ENCODE measurements at places on chromosomes 4 and X.
A peak's percentile ranks its signal among the peaks of the same experiment; 100 is the strongest.

DNA sequence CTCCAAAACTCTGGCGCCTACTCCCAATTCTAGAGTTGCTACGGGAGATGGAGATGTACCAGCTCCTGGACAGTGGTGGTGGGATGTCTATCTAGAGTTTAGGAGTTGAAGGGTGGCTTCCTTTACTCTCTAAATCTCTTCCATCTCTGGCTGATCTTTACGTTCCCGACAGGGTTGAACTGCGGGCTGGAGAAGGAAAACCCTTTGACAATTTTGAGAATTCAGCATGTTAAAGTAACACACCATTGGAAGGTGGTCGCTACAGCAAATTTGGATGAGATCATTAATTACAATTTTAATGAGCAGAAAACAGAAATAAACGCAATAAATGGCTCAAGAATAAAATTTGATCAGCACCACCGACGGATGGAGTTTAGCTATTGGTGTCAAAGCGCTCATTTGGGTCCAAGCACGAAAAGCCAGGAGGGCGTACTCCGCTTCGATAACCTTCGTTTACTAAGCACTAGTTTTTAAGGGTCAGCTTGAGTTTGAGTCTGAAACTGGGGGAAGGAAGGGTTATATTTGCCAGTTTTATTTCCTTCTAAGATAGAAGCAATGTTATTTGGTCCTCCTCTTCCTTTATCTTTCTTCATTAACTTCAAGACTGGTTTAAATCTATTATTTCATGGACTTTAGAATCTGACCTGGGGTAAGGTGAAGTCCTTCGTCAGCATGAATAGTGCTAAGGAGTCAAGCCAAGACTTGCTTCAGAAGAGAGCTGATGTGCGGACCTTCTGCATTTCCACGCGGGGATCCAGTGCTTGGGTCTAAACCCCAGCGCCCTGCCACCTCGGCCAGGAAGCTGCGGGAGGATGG, 1.5 kb upstream of the NKX6-1 start:
- H3K4me1 ChIP-seq, result no peaks in the 10 kb centered on the region
- H3K4me3 ChIP-seq, result no peak overlapping the region
- no peak for DNase-seq
- peaks cover 56% of the 10 kb centered on the region for H3K27me3 ChIP-seq
- H3K27ac ChIP-seq, result no peak overlapping the region
- H3K36me3 ChIP-seq, result no peaks in the 10 kb centered on the region

DNA sequence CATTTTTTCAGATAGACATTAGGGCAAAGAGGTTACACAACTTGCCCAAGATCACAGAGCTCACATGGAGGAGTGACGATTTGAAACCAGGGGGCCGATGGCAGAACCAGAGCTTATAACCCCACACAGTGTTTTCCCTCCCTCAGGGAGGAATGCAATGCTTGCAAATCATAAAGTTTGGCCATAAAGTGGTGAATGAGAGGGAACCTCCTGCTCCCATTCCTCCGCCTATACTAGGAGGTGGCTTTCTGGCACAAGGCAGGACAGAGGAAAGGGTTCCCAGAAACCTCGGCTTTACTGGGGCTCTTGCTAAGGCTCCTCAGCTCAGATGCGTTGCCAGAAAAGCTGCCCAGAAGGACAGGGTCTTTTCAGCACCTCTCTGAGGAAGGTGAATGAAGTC, 19.3 kb downstream of the TMEM154 start:
- H3K36me3 ChIP-seq, result no peaks in the 10 kb centered on the region
- H3K4me3 ChIP-seq, result no peak overlapping the region
- H3K4me1 ChIP-seq, result no peaks in the 10 kb centered on the region

GRCh38 chrX:132961511-132961910, 3.1 kb upstream of the HS6ST2 start:
- peaks cover 5% of the 10 kb centered on the region for H3K27me3 ChIP-seq
- no peaks in the 10 kb centered on the region for H3K4me1 ChIP-seq
- no peak overlapping the region for H3K4me3 ChIP-seq
- H3K36me3 ChIP-seq, result no peaks in the 10 kb centered on the region

GRCh38 chr4:37646247-37646646, 39.9 kb downstream of the RELL1 start:
- no peaks in the 10 kb centered on the region for H3K36me3 ChIP-seq
- no peak overlapping the region for H3K27ac ChIP-seq
- H3K4me1 ChIP-seq, result peaks cover 5% of the 10 kb centered on the region
- no peak for DNase-seq

DNA sequence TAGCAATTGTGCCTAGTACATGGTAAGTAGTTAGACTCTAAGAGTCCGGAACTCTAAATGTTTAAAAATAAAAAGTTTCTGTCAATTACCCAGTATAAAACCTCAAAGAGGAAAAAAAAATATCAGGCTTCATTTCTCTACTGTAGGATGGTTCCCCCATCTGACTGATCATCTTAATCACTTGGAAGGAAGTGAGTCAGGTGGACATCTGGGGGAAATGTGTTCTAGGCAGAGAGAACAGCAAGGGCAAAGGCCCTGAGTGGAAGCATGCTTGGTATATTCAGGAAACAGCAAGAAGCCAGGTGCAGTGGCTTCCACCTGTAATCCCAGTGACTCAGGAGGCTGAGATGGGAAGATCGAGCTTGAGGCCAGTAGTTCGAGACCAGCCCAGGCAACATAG, 2.9 kb upstream of the EIF1AX start:
- no peaks in the 10 kb centered on the region for H3K36me3 ChIP-seq
- peak; percentile 63 for DNase-seq
- no peak overlapping the region for H3K4me3 ChIP-seq

- no peak overlapping the region for H3K4me3 ChIP-seq
- DNase-seq, result peak; percentile 29
- H3K4me1 ChIP-seq, result no peaks in the 10 kb centered on the region
- no peak overlapping the region for H3K27ac ChIP-seq
Measured at GRCh38 chr4:57442831-57443291, 332.7 kb upstream of the IGFBP7 start.

DNA sequence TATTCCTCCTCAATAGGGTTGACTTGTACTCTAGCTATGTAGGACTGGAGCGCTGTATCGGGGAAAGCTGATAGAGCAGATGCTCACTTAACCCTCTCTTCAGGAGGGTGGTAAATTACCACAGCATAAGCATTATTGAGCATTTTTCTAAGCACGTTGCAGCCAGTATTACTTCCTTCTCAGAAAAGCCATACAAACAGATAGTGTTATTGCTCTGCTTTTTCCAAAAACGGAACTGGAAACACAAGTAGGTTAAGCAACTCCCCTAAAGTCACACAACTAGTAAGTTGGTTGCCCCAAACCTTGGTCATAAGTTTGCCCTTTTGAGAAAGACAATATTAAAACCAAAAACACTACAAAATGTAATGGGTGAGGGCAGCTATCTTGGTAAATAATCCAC, 73.9 kb downstream of the REELD1 start:
- H3K27ac ChIP-seq, result no peak overlapping the region
- H3K36me3 ChIP-seq, result no peaks in the 10 kb centered on the region
- no peaks in the 10 kb centered on the region for H3K27me3 ChIP-seq
- no peaks in the 10 kb centered on the region for H3K4me1 ChIP-seq

- no peak overlapping the region for H3K27ac ChIP-seq
- no peaks in the 10 kb centered on the region for H3K27me3 ChIP-seq
- H3K4me1 ChIP-seq, result no peaks in the 10 kb centered on the region
Measured at GRCh38 chr4:1340861-1341260, 6.1 kb upstream of the UVSSA start.

DNA sequence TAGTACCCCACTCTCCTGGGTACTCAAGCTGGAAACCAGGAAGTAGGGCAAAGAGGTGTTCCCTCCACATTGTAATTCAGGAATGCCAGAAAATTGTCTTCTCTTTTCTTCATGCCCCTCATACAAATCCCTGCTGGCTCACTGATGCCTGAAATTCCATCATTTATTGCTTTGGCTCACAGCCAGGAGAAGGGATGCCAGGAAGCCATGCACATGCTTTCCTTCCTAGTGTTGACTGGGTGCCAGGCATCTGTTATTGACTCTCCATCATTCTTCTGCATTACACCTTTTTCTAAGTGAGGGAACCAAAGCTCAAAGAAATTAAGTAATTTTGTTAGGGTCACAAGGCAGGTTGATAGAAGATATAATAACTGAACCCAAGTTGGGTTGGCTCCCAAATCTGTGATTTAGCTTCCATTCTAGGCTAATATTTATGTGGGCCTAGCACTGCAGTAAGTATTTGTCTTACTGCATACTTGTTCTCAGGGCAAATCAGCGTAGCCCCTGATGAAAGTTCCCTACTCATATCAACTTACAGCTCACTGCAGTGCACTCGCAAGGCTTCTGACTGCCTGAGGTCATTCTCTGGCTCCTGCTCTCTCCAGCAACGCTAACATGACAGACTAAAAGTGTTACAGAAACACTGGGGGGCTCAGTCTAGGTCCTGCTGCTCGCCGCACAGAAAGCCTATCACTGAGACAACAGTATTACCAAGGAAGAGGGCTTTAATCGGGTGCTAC, 89.0 kb downstream of the TRAPPC11 start:
- DNase-seq, result no peak
- H3K4me3 ChIP-seq, result no peak overlapping the region
- no peaks in the 10 kb centered on the region for H3K4me1 ChIP-seq
- H3K27me3 ChIP-seq, result no peaks in the 10 kb centered on the region
- H3K36me3 ChIP-seq, result no peaks in the 10 kb centered on the region

DNA sequence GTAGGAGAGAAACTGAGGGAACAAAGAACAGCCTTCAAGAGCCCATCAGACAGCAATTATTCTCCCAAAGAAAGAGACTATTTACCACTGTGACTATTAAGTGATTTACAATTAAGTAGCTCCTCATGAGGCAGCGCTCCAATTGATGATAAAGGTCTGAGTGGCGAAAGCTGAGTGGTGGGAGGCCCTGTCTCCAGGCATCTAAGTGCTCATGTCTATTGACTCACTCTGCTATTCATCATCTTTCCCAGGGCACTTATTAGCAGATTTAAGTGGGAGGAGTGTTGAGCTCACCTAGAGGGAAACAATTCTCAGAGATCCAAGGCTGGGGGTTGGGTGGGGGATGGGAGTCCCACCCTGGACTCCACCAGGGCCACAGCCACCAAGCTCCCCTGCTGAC, 23.3 kb downstream of the AMER1 start:
- H3K27me3 ChIP-seq, result no peaks in the 10 kb centered on the region
- no peaks in the 10 kb centered on the region for H3K4me1 ChIP-seq
- no peak for DNase-seq

- DNase-seq, result peak; percentile 79
- no peaks in the 10 kb centered on the region for H3K36me3 ChIP-seq
- H3K4me3 ChIP-seq, result no peak overlapping the region
- no peaks in the 10 kb centered on the region for H3K4me1 ChIP-seq
- H3K27me3 ChIP-seq, result no peaks in the 10 kb centered on the region
Measured at GRCh38 chrX:10198254-10198653, 41.5 kb downstream of the CLCN4 start.

DNA sequence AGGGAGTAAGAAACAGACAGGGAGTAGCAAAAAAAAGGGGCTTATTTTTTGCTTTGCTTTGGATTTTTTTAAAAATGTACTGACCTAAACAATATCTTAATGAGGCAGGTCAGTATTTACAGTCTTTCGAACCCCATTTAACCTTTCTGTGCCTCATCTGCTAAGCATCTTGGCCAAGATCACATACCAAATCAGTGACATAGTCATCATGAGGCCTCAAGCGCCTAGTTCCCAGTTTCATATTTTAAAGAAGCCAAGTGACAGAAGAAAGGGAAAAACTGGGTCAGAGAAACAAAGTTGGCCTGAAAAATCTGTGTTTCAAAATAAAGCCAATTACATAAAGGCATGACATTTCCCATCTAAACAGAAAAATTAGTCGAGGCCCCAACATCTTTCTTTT, 94.6 kb upstream of the WDR44 start:
- DNase-seq, result peak; percentile 53
- no peaks in the 10 kb centered on the region for H3K27me3 ChIP-seq
- H3K27ac ChIP-seq, result no peak overlapping the region
- no peaks in the 10 kb centered on the region for H3K36me3 ChIP-seq
- no peak overlapping the region for H3K4me3 ChIP-seq
- no peaks in the 10 kb centered on the region for H3K4me1 ChIP-seq

DNA sequence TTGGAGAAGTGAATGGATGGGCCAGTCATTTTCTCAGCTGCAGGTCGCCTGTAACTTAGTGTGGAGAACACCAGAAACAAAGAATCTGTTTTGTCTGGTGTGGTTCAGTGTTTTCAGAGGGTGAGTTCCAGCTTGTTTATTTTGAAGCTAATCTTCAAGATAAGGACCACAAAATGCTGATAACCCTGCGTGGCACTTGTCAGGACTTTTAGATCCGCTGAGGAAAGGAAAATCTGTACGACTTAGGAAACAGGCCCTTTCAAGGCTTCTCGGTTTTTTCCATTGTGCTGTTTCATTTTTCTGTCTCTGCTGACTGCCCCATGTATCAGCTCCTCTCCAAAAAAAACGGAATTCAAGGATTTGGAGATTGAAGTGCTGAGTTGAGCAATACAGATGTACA, 8.7 kb upstream of the ANAPC4 start:
- H3K4me1 ChIP-seq, result no peaks in the 10 kb centered on the region
- no peaks in the 10 kb centered on the region for H3K27me3 ChIP-seq
- H3K4me3 ChIP-seq, result no peak overlapping the region

- no peak overlapping the region for H3K27ac ChIP-seq
- no peaks in the 10 kb centered on the region for H3K27me3 ChIP-seq
- no peaks in the 10 kb centered on the region for H3K36me3 ChIP-seq
- no peak overlapping the region for H3K4me3 ChIP-seq
- H3K4me1 ChIP-seq, result no peaks in the 10 kb centered on the region
Measured at GRCh38 chrX:27583976-27584375, 6.2 kb upstream of the DCAF8L2 start.

- H3K4me3 ChIP-seq, result no peak overlapping the region
- H3K27ac ChIP-seq, result no peak overlapping the region
- no peaks in the 10 kb centered on the region for H3K27me3 ChIP-seq
- H3K4me1 ChIP-seq, result no peaks in the 10 kb centered on the region
- no peaks in the 10 kb centered on the region for H3K36me3 ChIP-seq
Measured at GRCh38 chr4:111453216-111453615, 692.0 kb upstream of the FAM241A start.

DNA sequence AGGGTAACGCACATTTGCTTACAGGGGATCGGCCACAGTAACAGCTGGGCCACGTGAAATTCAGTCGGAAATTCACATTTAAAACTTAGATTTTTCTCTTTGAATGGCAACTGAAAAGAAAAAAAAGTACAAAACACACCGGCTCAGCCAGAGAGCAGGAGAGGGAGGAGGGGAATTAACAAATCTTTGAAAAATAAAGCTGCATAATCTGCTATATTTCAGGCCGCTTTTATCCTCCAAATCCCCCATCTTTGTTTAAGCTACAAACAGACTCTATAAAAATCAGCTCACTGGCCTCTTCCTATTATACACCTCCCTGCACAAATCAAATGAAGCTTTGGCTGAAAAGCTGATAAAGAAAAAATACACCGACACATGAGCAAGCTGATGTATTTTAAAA, 169.1 kb downstream of the LDB2 start:
- DNase-seq, result no peak
- H3K27me3 ChIP-seq, result no peaks in the 10 kb centered on the region
- no peaks in the 10 kb centered on the region for H3K36me3 ChIP-seq
- H3K4me1 ChIP-seq, result no peaks in the 10 kb centered on the region
- no peak overlapping the region for H3K4me3 ChIP-seq
